Diencephalon (tissue), 1 donor: ENCODE measurements at places on chromosomes 1 and 21. TPM values are rescaled to one million over a fixed set of nuclear protein-coding genes. Genes with fewer than 3 reads are reported as not detected.

Gene ACBD6
- total RNA-seq: 55.1 TPM

Gene LCE2C
- not detected for total RNA-seq

Gene GRIK3
- total RNA-seq: 47.3 TPM

Gene ADGRL2
- 164 TPM for total RNA-seq

Gene RIMKLA
- 25.4 TPM for total RNA-seq

Gene TSPAN2
- 46.6 TPM for total RNA-seq

Gene SPAG17
- 8.8 TPM for total RNA-seq

Gene UBIAD1
- 21.0 TPM for total RNA-seq

Gene AMPD1
- total RNA-seq: not detected

Gene VTCN1
- total RNA-seq: 0.92 TPM

Gene OTUD3
- 14.3 TPM for total RNA-seq

Gene AGT
- total RNA-seq: 42.4 TPM

Gene C8B
- not detected for total RNA-seq

Gene COL9A2
- total RNA-seq: 7.2 TPM

Gene KLHDC8A
- total RNA-seq: 28.8 TPM

Gene OVAAL
- not detected for total RNA-seq

Gene HES3
- total RNA-seq: not detected

Gene SLAMF1
- not detected for total RNA-seq

Gene TDRD5
- 4.6 TPM for total RNA-seq

Gene ACTA1
- total RNA-seq: 0.23 TPM

Gene BTG2
- total RNA-seq: 16.8 TPM

Gene C1orf116
- total RNA-seq: not detected

Gene ANXA9
- total RNA-seq: not detected

Gene LIN28A
- total RNA-seq: not detected

Gene GPR161
- 56.7 TPM for total RNA-seq

Gene PROK1
- total RNA-seq: not detected

Gene CD1B
- total RNA-seq: not detected

Gene LGR6
- total RNA-seq: 1.6 TPM

Gene GPX7
- total RNA-seq: 27.2 TPM

Gene TMPRSS15
- total RNA-seq: 0.23 TPM

Gene SH2D1B
- not detected for total RNA-seq

Gene OR2T2
- not detected for total RNA-seq

Gene PLA2G2D
- total RNA-seq: not detected

Gene ASCL5
- 0.23 TPM for total RNA-seq

Gene ADAMTS4
- 1.2 TPM for total RNA-seq
